Stimulated activated CD4-positive, alpha-beta T cell treated with anti-CD3 and anti-CD28 coated beads, Interleukin-1b, Interleukin-23, amount 100 ng/mL, for 24 hours (primary cell): ENCODE measurements at places on chromosomes 7 and 10.
A peak's percentile ranks its signal among the peaks of the same experiment; 100 is the strongest.

DNA sequence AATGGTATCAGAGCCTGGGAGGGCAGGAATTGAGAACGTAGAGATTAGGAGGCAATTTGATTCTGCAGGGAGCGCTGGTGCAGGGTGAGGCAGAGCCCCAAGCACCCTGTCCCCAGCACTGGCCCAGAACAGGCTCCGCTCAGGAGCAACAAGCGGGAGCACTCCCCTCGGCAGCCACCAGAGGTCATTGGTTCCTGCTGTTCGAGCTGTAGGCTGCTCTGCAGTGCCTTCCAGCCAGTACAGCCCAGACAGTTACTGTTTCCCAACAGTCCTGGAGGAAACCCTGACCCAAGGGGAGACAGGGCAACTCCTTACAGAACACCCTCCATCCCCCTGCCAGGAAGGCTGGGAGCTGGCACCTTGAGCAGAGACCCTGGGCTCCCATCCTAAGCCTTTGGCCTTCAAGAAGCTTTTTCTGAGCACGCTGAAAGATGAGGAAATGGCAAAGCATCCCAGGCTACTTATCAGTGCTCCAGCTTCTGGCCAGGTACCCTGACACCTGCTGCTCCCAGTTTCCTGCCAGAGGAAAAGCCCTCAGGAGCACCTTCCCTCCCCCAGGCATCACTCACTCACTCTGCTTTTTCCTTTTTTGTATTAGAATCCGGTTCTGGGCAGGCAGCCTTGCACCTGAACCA, 71.2 kb upstream of the EFCAB10 start:
- peak; percentile 60 for DNase-seq

DNA sequence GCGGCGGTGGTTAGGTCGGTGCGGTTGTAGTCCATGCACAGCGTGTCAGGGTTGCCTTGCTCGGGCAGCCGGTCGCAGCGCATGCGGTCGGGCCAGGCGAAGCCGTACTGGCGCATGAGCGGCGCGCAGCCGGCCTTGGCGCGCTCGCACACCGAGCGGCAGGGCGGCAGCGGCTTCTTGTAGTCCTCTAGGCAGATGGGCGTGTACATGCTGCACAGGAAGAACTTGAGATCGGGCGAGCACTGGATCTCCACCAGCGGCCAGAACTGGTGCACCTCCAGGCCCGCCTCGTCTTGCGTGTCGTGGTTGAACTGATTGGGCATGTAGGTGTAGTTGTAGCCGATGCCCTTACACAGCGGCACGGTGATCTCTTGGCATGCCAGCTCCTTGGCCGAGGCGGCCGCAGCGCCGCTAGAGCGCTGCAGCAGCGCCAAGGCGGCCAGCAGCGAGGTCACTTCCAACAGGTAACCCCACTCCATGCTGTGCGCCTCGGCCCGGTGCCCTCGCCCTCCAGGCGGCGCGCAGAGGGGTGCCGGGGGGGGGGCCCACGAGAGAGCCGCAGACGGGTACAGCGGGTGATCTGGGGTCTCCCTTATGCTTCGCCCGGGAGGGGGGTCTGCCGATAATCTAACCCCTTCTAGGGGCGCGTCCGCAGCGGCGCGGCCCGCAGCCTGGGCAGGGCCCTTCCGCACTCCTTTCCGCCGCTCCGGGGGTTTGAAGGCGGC, 983 bp downstream of the FZD8 start:
- DNase-seq = no peak

DNA sequence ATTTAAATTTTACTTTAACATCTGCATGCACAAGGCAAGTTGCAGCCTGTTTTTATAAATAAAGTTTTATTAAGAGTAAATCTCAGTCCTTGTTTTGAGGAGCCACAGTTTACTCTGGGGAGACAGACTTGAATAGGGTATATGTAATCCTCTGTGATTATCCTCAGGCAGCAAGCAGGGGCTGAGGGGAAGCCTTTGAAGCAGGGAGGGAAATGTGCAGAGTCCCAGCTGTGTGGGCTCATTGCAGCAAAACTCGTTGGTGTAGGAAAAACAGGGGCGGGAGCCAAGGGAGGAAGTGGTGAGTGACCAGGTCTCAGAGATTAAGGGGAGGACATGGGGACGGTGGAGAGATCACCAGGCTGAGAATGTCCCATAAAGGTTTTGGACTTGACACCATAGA, 34.3 kb upstream of the SMC3 start:
- DNase-seq = no peak

DNA sequence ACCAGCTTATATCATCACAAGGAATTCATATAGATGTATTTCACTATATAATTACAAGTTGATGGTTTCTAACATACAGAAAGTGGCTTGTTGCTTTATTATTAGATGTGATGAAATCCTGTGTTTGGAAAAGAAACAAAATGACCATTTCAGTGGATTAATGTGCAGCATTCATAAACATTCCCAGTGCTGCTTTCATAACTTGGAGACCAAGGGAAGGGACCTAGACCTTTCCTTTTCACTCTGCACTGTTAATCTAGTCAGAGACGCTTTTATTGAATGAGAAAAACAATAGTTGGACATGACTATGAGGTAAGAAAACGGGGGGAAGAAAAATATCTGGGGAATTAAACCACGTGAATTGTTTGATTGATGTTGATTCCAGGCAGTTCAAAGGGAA, 160.0 kb downstream of the HDAC9 start:
- DNase-seq = no peak

DNA sequence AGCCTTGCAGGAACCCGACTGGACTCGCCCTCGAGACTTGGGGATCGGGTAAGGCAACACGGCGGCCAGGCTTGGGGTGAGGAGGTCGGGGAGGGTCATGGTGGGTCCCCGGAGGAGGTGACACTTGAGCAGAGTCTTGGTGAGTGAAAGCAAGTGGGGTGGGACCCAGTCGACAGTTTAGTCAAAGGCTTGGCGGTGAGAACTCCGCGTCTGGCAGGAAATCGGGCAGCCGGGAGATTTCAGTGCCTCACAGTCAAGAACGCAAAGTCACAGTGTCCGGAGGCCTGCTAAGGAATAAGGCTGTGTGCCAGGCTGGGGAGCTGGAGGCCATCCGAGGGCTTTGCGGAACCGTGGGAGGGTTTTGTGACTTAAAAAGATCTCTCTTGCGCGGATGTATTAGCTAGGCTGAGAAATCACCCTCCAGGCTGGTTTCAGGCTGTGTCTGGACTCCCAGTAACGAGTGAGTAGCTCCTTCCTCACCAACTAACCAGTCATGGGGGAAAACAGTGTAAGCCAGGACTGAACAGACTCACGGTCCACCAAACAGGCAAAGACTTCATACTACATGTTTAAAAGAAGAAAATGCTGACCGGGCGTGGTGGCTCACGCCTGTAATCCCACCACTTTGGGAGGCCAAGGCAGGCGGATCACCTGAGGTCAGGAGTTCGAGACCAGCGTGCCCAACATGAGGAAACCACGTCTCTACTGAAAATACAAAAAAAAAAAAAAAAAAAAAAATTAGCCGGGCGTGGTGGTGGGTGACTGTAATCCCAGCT, 613 bp downstream of the AP5Z1 start:
- DNase-seq = peak; percentile 18

DNA sequence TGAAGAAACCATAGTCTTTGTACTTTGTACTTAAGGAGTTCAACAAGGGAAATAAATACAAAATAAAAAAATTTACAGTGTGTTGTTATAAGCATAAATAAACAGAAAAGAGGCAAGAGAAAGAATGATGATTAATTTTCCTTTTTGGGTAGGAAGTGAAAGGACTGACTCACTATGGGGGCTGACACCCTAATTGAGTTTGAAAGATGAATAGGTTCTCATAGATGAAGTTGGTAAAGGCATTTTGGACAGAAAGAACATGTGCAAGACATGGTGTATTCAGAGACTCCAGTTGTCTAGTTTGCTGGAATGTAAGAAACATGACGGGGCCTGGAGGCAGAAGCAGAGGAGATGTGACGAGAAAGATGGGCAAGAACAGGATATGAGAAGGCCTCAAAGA, 83.7 kb downstream of the VPS50 start:
- no peak for DNase-seq

DNA sequence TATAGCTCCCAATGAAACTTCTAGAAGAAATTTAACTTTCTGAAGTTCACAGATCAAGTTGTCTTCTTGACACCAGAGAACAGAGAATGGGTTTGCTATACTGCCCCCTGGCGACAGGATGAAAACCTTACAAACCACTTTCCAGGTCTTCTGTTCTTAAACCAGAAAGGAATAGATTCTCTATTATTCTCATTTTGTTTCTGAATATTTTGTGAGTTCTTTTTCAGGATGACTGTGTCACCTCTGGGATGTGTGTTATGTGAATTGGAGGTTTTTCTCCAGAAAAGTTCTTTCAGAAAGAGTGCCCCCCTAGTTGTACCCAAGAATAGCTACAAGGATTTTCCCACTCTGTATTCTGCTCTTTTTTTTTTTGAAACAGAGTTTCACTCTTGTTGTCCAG, 6.3 kb downstream of the IFT22 start:
- peak; percentile 42 for DNase-seq

GRCh38 chr10:67259319-67259929, 333.6 kb downstream of the LRRTM3 start:
- DNase-seq = no peak

- DNase-seq = no peak
Measured at GRCh38 chr10:99784727-99785441, 2.4 kb downstream of the ABCC2 start.

GRCh38 chr10:19652750-19653149, 163.5 kb upstream of the PLXDC2 start:
- no peak for DNase-seq

- no peak for DNase-seq
Measured at GRCh38 chr7:123916240-123916724, 8.8 kb upstream of the SPAM1 start.

GRCh38 chr10:21326594-21327288, 198.7 kb downstream of the SKIDA1 start:
- no peak for DNase-seq

- DNase-seq = no peak
Measured at GRCh38 chr10:6065835-6066234, 3.7 kb upstream of the IL2RA start.

GRCh38 chr7:42350801-42351200, 113.8 kb upstream of the GLI3 start:
- DNase-seq = no peak

- DNase-seq = no peak
Measured at GRCh38 chr10:100183481-100183880, 2.3 kb downstream of the ERLIN1 start.

DNA sequence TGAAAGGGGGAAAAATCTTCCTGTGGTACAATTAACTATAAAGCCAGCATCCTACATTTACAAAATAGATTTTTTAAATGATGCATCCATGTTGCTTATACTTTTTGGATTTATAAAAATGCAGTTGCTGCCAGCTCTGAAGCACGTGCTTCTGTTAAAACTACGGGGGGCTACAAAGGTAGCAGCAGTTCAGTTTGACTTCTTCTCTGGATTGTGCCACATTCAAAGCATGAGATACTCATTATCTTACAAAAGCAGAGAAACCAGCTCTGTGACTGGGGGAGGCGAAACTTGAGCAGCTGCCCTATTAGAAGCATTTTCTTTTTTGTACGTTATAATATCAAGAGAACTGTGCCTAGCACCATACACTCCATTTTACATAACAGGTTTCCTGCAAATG, 31.1 kb downstream of the NEUROD6 start:
- no peak for DNase-seq

DNA sequence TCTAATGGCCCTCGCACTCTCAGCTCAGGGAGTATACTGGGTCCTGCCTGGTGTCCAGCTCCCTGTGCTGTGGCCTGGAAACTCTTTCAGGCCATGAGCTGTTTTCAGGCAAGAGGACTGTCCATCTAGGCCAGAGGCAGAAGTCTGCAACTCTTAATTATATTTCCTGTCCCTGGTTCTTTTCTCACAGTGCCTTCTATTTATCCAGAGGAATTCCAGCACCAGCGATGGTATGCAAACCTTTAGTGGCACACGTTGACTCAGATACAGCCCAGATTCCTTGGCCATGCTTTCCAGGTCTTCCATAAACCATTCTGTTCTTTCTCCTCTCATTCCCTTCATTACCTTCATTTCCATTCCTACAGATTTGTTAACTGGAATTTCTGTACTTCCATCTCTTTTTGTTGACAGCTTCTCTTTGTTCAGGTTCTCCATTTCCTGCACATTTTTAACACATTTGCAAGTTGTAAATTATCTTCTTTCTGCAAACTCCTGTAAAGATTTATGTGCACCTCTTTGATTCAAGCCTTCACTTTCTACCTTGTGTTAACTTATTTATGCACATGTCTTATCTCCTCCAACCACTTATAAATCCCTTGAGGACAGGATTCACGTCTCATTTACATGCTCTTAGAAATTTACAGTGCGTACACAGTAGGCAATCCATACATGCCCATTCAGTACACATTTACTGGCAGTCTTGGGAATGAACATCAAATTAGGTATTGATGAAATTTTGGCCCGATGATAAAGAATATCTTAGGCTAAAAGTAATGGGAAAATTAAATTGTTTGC, 172.1 kb downstream of the CELF2 start:
- no peak for DNase-seq

- no peak for DNase-seq
Measured at GRCh38 chr7:137875746-137876145, 29.0 kb upstream of the DGKI start.

DNA sequence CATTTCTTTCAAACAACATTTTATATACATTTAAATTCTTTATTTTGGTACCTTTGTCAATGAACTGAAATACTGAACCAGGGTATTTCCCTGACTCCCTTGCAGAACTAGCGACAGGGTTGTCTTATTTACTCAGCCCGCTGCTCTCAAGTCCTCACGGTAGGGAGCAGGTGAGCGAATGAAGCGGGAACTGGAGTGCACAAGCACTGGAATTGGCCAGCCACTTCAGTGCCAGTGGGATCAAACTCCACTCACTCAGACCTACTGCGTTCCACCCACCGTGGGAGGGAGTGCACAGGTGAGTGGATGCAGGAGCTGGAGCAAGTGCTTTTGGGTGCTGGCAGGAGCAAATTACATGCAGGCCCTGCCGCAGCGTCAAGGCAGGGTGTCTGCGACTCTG, 28.1 kb upstream of the NEUROD6 start:
- no peak for DNase-seq

DNA sequence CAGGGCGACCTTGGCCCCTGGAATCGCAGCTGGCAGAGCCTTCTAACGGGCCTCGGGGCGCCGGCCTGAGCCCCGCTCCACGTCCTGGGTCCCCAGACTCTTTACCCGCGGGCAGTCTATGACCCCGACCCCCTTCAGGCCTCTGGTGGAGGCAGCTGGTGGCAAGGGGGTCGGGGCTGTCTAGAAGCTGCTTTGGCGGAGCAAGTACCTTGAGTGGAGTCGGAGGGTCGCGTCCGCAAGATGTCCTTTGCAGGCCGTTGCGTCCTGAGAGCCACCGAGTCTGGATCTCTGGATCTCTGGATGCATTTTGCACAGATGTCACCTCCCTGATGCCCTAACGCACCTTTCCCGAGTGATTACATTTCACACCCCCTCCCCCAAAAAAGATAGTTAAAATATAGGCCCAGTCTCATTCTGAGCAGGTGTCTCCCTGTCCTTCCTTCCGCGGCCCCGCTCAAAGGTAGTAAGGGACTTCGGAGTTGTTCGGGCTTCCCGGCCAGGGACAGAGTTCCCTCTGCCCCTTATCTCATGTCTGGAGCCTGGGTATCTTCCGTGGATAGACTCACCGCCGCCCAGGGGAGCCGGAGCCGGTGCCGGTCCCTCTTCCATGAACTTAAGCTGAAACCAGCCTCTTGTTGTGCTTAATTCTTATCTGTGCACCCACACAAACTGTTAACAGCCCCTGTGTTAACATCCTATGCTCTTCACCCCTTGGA, 457 bp downstream of the ACADSB start:
- peak; percentile 0 for DNase-seq

GRCh38 chr7:155965010-155965409, 152.7 kb upstream of the SHH start:
- DNase-seq = no peak
